Vagina (tissue), 2 donors: ENCODE measurements at places on chromosomes 1 and 21.

DNA sequence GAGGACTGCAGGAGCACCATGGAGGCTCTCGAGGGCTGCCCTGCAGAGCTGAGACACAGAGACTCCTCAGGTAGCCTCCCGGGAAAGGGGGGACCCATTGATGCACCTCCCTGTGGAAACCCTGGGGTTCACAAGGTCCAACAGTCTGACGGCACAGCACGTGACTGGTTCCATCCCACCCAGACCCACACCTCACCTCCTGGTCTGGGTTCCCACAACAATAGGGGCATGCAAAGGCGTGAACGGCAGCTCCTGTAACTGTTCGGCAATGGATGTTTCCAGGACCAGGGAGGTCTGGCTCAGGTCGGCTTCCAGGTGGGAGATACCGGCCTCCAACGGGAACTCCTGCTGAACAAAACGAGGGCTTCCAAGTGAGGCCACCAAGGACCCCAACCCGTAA, 86.8 kb downstream of the NPHP4 start:
- peak; percentile 49 for DNase-seq

- DNase-seq = no peak
Observed at GRCh38 chr1:71027991-71028390, 19.6 kb downstream of the PTGER3 start.

- no peak for DNase-seq
Observed at GRCh38 chr1:117534995-117535467, 70.8 kb upstream of the TENT5C start.

DNA sequence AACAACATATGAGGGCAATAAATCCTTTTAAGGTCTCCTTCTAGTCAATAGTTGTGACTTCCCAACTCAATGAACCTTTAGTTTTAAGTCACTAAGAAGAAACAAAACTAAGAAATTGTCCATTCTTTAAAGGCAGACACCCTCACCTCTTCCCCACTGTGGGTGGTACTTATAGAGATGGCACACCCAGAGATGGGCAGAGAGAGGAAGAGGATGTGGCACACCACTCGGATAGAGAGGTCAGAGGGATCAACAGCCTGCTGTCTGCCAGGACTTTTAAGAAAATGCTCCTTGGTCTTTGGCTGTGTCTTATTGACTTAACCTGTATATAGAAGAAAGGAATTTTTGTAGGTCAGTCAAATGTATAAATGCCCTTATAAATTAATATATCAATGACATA, 45.1 kb downstream of the FASLG start:
- DNase-seq = no peak

GRCh38 chr1:228206582-228207351, 1.1 kb upstream of the OBSCN start:
- no peak for DNase-seq

DNA sequence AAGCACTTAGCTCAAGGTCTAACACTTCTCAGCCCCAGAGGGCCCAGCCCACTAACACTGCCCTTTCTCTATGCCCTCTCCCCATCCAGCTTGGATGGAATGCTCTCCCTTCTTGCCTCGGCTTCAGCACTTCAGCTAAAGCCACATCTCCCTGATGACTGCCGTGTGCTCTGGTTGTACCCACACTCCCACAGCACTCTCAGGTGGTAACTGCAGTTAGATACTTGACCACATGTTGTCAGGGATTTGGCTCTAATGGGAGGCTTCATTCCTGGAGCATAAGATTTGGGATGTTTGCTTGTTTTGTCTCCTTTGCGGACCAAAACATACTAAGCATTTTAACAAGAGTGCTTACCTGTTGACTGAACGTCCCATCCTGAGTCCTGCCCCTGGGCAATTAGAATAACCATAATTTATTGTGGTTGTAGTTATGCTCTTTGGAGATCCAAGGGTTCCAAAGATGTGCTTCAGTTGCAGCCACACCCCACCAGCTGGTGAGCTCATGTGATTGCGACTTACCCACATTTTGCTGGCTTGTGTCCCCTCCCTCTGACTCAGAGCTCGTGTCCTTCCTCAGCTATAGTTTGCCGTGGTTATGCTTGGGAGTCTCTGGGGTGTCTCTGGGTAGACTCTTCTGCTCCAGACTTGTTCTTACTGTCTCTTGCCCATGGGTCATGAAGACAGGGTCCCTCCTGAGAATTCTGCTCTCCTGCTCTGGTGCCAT, 7.7 kb upstream of the SLC26A9 start:
- no peak for DNase-seq

GRCh38 chr1:156742017-156742416, 1.1 kb upstream of the MRPL24 start:
- no peak for DNase-seq

DNA sequence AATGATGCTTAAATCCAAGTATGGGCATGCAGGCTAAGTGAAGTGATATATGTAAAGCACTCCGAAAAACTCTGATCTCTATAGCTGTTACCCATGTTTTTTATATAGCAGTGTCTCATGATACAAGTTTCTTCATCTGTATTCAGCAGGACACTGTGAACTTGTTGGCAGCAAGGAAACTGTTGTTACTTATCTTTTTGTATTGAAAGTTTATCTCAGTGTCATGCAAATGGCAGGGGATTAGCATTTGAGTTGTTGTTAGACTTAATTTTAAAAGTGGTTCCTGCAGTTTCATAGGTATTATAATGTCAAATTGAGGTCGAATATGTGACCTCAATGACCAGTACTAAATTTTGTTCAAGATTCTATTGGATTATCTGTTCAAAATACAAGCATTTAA, 47.9 kb downstream of the NCAM2 start:
- no peak for DNase-seq

GRCh38 chr1:81571946-81572345, 228.8 kb upstream of the ADGRL2 start:
- DNase-seq = no peak

- no peak for DNase-seq
Observed at GRCh38 chr1:86114816-86115400, 41.7 kb downstream of the COL24A1 start.

DNA sequence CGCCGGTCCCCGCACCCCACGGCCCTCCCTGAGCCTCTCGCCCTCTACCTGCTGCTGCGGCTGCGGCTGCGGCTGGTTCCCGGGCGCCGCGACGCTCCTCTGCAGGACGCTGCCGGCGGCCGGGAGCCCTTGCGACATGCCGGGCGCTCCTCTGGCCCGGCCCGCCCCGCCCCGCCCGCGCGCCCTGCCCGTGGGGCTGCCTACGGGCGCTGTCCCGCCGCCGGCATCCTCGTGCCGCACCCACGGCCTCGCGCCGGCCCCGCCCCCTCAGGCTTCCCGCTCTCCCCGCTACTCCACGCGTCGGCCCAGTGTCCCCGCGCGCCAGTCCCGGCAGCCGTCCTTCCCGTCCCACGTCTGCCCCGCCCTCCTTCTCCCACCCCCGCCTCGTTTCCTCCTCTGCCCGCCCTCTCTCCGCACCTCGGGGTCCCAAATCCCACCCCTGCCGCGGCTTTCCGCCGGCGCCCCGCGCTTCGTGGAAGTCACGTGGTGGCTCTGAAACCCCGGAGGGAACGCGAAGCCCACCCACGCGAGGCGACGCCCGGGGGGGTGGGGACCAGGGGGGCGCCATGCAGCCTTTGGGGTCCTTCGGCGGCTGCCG, at the start of gene BATF3:
BATF3 (minus strand) TSS at position 216 of the 598 bp plus-strand sequence; CDS start at position 138, 78 bp downstream.
- no peak for DNase-seq

DNA sequence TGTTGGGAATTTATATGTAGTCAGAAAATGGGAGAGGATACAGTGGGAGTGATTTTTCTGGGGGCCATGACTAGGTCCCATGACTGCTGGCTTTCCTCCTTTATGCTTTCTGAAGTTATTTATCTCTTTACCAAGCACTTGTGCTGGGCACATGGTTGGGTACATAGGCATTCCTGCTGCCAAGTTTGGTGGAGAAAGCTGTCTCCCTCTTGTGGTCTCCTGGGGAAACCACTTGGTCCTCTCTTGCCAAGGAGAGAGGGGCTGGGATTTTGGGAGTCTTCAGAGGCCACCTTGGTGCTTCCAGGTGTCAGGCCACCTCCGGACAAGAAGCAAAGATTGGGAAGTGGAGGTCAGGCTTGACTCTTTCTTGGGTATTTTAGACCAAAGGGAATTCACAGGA, 120.2 kb upstream of the KCNE2 start:
- no peak for DNase-seq

GRCh38 chr1:232968965-232969364, 18.6 kb downstream of the NTPCR start:
- no peak for DNase-seq

GRCh38 chr1:3827813-3828307, 29.2 kb downstream of the CEP104 start:
- DNase-seq = no peak

GRCh38 chr1:22530715-22531114, 32.6 kb upstream of the EPHA8 start:
- DNase-seq = no peak

DNA sequence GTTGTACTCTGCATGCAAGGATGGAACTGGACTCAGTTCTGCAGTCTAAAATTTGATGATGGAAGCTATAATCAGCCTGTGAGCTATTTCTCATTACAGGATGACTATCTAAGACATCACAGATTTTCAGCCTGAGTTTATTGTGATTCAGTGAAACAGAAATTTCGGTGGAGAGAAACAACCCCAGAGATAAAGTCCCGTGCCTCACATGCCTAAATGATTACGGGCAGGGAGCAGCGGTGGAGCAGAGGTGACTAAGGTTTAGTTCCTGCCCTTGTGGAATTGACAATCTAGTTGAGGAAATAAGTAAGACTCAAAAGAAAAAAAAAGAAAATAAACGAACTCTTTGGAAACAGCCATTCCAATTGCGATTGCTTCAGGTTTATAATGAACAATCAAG, 96.9 kb downstream of the GRIK3 start:
- no peak for DNase-seq

- no peak for DNase-seq
Observed at GRCh38 chr1:36284061-36284460, 22.1 kb upstream of the SH3D21 start.

- DNase-seq = no peak
Observed at GRCh38 chr1:173134029-173134428, 73.1 kb downstream of the TNFSF4 start.

DNA sequence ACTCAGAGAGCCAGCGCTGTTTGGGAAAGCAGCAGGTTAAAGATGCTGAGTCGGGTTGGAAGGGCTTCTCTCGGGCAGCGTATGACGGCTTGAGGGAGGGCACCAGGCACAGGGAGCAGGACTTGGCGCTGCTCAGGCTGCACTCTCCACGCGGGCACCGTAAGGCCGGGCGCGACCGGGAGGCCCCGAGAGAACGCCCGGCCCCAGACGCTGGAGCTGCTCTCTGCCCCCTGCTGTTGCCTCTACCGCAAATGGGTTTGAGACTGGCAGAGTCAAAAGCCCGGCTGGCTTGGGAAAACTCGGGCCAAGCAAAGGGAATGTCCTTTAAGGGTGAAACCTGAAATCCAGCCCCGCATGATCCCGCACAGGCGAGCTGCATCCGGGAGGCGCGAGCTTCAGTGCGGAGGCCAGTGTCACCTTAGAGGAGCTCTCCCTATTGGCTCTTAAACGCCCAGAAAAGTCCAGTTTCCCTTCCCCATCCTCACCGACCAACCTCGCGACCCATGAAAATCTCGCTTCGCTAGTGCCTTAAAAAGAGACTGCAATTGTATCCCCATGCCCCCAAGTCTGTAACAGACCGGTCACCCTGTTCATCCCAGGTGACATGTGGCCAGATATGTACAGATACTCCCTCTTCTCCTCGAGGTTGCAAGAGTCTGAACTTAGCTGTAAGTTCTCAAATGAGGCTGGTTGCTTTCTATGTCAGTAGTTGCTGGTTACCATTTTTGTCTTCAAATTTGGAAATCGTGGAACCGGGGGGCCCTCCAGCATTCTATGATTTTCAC, 1.1 kb downstream of the PRRX1 start:
- no peak for DNase-seq

DNA sequence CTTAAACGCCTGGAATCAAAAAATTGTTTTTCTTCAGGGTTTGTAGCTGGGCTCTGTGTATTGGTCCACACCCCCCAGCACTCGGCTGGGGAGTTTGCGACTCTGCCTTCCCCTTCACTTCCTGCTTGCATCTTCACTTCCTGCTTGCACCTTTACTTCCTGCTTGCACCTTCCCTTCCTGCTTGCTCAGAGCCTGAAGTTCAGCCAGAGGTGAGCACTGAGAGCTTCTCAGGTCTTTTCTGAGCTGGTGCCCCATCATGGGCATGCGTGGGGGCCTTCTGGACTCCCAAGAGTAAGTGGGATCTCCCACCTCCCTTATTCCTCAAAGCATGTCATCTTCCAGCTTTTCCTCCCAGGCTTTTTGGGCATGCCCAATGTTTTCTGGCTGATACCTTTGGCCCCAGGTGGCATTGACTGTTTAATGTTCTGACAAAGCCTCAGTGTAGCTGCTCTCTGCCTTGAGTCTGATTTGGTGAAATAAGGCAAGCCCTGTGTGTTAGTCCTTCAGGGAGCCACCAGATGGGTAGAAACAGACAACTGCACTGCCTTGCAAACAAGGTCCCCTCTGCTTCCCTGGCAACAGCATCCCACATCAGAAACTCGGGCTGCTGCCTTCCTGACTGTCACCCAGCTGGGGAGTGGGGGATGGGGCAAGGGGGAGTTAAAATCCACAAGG, 3.5 kb downstream of the KRTAP10-2 start:
- peak; percentile 82 for DNase-seq

GRCh38 chr1:248787430-248787829, 31.9 kb upstream of the LYPD8 start:
- DNase-seq = no peak

GRCh38 chr1:215636258-215636965, 69.3 kb downstream of the KCTD3 start:
- no peak for DNase-seq

DNA sequence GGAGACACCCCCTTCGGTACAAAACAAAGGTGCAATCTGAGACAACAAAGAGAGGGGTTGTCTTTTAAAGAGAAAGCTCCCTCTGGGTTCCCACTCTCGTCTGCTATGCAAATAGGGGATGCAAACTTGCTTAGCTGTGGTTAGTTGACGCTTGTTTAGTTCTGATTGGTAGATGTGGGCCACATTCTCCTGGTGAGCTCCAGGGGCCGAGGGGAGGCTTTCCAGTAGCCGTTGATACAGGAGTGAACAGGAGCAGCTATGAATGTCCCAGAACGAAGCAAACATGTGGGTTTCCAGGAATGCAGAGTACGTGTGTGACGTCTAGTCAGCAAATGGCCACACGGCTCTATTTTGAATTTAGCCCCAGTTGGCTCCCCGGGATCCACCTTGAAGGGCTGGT, 14.7 kb downstream of the TFF2 start:
- DNase-seq = no peak

- DNase-seq = no peak
Observed at GRCh38 chr1:224564454-224565084, 51.5 kb upstream of the CNIH3 start.
